Stimulated activated CD4-positive, alpha-beta T cell treated with anti-CD3 and anti-CD28 coated beads, Interleukin-15, amount 100 ng/mL, for 48 hours (primary cell): ENCODE measurements at places on chromosomes 12 and 14.

GRCh38 chr12:110371408-110372055, 32.0 kb downstream of the ANAPC7 start:
- DNase-seq = no peak

- no peak for DNase-seq
Observed at GRCh38 chr14:30484976-30485375, 74.0 kb upstream of the G2E3 start.

- DNase-seq = no peak
Observed at GRCh38 chr12:1605129-1606020, 11.0 kb upstream of the FBXL14 start.

- no peak for DNase-seq
Observed at GRCh38 chr14:99831903-99832685, 38.9 kb downstream of the EML1 start.

- DNase-seq = no peak
Observed at GRCh38 chr14:52473557-52473956, 78.7 kb downstream of the TXNDC16 start.

GRCh38 chr12:3315201-3315661, 175.8 kb upstream of the PRMT8 start:
- no peak for DNase-seq

DNA sequence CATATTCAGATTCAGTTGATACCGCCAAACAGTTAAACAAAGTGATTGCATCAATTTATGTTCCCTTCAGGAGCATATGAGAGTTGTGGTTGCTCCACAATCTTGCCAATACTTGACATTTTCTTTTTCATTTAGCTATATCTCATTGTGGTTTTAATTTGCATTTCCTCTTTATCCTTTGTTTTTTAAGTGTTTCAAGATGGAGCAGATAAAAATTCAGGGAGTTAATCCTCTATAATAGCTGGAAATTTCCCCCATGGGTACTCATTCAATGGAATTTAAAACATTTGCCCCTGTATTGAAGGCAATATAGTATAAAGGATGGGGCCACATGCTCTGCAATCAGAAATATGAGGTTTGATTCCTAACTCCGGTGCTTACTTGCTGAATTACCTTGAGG, 1.1 kb upstream of the EXD2 start:
- no peak for DNase-seq

- no peak for DNase-seq
Observed at GRCh38 chr14:53022593-53022992, 71.7 kb upstream of the FERMT2 start.

DNA sequence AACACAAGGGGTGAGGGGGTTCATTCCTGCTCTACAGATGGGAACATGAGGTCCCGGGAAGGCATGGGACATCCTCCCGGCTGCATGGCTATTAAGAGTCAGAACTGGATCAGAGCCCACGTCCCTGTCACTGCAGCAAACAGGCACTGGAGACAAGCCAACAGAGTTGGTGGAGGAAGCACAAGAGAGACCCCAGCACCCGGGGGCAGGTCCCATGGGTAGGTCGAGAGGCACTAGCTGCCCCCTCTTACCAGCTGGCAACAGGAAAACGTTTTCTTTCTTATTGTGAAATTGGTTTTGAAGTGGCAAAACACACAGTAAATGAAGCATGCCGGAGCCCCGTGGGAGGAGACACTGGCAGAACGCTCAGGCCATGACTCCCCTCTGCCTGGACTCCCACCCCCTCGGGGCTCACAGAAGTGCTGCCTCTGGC, 43.6 kb downstream of the SYNE3 start:
- no peak for DNase-seq

- DNase-seq = no peak
Observed at GRCh38 chr14:74213907-74214803, 25.1 kb upstream of the VSX2 start.

GRCh38 chr12:87439990-87440827, 589.0 kb downstream of the C12orf50 start:
- DNase-seq = no peak
